ENCODE measurements at places on chromosomes 7 and 10.

DNA sequence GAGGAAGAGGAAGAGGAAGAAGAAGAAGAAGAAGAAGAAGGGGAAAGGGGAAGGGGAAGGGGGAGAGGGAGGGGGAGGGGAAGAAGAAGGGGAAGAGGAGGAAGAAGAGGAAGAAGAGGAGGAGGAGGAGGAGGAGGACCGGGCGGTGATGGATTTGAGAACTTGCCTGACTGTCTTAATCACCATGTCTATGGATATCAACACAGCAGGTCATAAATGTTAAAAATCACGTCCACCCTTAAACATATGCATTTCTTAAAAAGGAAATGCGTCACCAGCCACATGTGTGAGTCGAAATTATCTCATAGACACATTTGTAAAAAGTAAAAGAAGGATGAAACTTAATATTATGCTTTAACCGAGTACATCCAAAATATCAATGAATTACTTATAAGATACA, 42.1 kb upstream of the INSIG1 start:
- DNase-seq, result no peak

DNA sequence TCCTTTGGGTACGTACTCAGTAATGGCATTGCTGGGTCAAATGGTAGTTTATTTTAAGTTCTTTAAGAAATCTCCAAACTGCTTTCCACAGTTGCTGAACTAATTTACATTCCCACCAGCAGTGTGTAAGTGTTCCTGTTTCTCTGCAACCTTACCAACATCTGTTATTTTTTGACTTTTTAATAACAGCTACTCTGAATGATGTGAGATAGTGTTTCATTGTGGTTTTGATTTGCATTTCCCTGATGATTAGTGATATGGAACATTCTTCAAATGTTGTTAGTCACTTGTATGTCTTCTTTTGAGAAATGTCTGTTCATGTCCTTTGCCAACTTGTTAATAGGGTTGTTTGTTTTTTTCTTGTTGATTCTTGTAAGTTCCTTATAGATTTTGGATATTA, 558.9 kb downstream of the SH2D4B start:
- DNase-seq, result no peak

DNA sequence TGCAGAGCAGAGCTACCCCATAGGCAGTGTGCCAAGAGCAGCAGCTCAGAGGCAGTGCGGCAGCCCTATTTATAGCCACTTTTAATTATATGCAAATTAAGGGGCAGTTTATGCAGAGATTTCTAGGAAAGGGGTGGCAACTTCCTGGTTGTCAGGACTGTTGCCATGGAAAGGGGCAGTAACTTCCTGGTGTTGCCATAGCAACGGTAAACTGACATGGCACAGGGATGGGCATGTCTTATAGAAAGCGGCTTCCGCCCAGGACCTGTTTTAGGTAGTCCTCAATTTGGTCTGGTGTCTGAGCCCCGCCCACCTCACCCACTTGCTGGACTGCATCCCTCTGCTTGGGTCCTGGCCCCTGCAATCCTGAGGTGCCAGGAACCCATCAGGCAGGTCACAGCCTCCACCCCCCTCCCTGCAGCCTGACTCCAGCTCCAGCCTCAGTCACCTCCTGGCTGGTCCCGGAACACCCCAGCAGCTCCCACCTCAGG, 115.8 kb downstream of the TMEM130 start:
- no peak for DNase-seq

DNA sequence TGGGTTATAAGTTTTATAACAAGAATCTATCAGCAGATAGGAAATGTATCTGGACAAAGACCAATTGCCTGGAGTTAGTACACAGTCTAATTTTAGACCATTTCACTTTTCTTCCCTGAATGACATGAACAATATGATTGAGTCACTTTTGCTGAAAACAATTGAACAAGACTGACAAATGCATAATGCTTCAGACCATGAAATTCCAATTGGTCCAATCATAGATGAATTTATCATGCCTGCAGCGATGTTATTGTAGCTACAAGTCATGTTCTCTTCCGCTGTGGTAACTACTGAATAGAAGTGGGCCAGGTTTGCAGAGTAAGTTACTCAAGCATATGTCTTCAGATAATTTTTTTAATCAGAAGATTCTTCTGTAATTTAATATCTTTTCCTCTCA, 73.4 kb downstream of the VSTM2A start:
- DNase-seq, result no peak

- no peak for DNase-seq
Observed at GRCh38 chr10:84965468-84965867, 637.1 kb downstream of the CCSER2 start.

GRCh38 chr10:18254086-18254485, 113.9 kb downstream of the CACNB2 start:
- DNase-seq, result no peak

- no peak for DNase-seq
Observed at GRCh38 chr10:107163881-107164861, at the start of gene SORCS1. TSS of gene SORCS1 (minus strand) at chr10:107164706.

GRCh38 chr7:139430443-139430842, 53.0 kb downstream of the KLRG2 start:
- no peak for DNase-seq

DNA sequence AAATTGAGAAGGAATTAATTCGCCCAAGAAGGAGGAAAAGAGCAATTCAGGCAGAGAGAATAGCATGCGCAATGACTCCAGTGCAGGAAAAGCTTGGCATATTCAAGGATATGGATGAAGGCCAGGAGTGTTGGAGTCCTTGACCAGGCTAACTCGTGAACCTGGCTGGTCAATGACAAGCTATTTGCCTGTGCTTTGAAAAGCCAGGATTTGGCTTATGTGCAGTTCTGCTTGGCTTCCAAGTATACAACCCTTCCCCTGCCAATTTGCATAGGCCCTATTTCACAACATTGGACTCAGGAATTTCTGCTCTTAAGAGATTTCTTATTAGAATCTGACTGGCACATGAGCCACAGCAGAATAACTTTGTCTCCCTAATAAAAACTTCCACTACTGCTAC, 72.3 kb upstream of the SP8 start:
- DNase-seq, result peak; percentile 39

DNA sequence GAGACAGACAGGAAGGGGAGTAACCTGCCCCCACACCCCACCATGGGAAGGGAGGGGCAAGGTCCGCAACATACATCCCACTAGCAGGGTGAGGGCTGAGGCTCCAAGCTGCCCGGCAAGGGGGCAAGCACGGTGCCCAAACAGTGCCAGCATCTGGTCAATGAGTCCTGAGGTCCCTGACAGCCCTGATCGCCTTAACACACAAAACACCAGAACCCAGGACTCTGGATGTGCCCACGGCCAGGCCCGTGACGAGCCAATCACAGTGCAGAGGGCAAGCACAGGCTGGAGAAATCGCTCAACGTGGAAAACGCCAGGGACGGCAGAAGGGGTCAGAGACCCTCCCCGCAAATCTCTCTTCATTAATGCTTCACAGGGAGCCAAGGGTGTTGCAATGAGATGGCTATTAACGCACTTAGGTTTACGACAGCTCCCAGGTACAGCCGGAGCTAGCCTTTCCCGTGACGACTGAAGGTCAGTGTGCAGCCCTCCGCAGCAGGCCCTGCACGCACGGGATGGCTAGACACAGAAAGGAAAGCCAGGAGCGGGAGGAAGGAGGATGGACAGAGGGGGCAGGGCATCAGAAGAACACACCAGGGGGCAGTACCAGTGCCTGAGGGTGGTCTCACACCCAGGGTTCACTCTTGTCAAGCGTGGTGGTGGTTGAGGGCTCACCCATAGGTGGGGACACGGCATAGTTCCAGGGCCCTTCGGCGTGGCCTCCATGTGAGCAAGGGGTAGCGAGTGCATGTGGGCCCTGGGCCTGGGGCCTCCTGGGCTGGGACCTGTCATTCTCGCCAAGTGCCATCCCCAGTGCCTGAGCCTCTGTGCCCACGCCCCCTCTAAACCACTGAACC, 220.5 kb downstream of the MAD1L1 start:
- DNase-seq, result no peak

DNA sequence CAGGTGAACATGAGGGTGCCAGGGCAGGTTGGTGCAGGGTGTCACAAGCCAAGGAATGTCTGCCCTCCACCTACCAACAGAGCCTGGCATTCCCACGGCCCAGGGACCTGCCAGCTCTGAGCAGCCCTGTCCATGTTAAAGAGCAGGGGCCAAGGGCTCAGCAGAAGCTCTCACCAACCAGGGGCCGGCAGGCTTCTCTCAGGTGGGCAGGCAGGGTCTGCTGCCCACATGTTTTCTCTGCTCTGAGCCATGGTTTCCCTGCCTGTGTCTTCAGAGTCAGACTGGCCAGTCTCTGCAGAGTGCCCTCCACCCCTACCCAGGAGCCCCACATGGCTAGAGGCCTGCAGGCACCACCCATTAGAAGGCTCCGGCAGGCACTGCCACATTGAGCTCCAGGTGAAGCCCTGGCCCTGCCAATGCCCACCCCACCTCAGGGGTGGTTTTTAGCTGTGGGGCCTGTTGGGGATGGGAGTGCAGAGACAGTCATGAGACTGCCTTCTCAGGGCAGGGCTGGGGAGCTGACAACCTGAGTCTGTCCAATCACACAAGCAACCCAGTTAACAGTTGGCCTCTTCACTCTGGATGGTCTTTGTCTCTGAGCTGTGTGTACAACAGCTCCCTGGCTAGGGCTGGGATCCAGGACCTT, 135.9 kb downstream of the ARHGAP22 start:
- DNase-seq, result peak; percentile 68

- DNase-seq, result no peak
Observed at GRCh38 chr7:26167303-26167934, 15.4 kb downstream of the NFE2L3 start.

GRCh38 chr10:75592151-75592787, 160.8 kb downstream of the LRMDA start:
- no peak for DNase-seq

DNA sequence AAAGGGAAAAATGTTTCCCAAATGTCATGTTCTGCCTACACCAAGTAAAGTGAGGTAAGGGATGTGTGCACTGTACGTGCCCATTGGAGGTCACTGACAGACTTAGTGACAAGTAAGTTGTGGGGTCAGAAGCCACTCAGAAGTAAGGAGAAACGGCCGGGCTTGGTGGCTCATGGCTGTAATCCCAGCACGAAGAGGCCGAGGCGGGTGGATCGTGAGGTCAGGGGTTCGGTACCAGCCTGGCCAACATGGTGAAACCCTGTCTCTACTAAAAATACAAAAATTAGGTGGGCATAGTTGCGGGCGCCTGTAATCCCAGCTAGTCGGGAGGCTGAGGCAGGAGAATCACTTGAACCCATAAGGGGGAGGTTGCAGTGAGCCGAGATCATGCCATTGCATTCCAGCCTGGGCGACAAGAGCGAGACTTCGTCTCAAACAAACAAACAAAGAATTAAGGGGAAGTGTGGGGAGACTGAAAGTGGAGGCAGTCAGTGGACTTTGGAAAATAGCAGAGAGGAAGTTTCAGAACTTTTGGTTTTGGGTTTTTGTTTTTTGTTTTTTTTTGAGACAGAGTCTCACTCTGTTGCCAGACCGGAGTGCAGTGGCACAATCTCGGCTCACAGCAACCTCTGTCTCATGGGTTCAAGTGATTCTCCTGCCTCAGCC, 114.8 kb downstream of the WDFY4 start:
- peak; percentile 53 for DNase-seq

GRCh38 chr10:115141254-115141653, 48.1 kb downstream of the ATRNL1 start:
- DNase-seq, result peak; percentile 44

- DNase-seq, result no peak
Observed at GRCh38 chr10:61921143-61921542, 19.6 kb downstream of the ARID5B start.

DNA sequence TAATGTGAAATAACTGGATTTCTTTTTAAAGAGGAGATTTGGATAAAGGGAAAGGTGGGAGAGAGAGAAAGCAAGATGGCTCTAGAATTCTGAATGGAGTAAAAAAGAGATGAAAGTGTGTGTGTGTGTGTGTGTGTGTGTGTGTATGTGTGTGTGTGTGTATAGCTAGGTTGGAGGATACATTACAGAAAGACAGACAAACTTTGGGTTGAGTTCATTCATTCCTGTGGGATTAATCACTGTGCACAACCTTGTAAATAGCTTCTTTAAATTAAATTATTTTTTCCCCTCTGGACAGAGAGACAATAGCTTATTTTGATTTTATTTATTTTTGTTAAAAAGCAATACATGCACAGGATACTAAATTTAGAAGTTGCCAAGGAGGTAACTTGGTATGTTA, 7.5 kb downstream of the ASB4 start:
- no peak for DNase-seq

- DNase-seq, result no peak
Observed at GRCh38 chr7:97317575-97317974, 200.1 kb downstream of the SDHAF3 start.

DNA sequence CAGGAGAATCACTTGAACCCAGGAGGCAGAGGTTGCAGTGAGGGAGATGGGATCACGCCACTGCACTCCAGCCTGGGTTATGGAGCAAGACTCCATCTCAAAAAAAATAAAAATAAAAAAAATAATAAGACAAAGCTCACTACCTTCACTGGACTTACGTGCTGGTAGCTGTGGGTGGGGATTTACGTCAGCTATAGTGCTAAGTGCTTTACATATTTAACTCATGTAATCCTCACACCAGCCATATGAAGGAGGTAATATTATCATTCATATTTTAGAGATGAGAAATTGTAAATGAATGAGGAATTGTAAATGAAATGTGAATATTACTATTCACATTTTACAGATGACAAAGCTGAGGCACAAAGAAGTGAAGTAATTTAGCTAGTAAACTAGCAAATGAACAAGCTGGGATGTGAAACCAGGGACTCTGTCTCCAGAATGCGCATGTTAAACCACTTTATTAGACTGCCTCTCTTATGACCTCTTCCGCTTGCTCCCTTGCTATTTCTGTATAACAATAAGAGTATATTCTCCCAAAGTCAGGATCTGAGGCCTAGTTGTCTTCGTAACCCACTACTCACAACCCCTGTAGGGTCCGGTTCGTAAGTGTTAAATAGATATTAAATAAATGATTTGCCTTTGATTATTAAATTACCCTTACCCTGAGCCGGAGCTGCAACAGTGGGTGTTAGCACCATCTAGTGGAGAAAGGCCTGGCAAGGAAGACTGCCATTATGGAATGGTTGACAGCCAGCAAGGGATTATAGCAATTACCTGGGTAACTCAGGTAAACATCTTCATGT, 70.2 kb downstream of the HTR7 start:
- peak; percentile 39 for DNase-seq

All from pons (tissue), 1 donor.